Stimulated activated CD4-positive, alpha-beta T cell treated with anti-CD3 and anti-CD28 coated beads, Interleukin-2, amount 100 ng/mL, for 48 hours (primary cell): ENCODE measurements at places on chromosomes 2 and 18.

DNA sequence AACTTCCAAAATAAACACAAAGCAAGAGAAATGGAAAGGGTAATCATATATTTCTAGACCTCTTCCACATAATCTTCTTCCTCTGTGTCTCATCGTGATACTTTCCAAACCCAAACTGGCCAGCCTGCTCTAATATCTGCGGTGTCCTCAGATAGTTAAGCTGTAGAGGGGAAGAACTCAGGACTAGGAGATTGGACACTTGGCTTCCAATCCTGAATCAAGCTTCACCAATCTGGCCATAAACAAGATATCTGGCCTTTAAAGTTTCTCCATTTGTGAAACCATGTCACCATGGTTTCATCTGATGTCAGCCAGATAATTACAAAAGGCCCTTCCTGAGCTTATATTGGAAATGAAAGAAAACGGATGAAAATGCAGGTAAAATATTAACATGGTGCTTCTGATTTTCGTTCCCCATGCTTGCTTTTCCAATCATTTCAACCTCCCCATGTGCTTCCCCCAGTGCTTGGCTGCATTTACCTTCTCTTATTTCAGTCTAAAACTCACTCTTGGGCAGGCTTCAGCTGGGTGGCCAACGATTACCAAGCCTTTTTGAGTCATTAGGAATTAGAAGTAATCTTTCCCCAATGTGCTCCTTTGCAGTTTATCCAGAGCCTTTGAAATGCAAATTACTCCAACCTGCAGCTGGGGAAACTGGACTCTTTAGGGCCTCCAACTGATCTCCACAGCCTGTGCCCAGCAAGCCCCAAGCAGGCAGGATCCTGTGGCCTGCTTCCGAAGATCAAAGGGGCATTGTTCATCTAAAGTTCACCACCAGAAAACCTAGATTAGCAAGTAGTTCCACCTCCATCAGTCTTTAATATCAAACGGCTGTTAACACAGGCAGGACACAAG lies 44.5 kb upstream of the MYCN start:
- DNase-seq = no peak

GRCh38 chr2:175363699-175364098 lies 182.2 kb upstream of the ATP5MC3 start:
- DNase-seq = no peak

DNA sequence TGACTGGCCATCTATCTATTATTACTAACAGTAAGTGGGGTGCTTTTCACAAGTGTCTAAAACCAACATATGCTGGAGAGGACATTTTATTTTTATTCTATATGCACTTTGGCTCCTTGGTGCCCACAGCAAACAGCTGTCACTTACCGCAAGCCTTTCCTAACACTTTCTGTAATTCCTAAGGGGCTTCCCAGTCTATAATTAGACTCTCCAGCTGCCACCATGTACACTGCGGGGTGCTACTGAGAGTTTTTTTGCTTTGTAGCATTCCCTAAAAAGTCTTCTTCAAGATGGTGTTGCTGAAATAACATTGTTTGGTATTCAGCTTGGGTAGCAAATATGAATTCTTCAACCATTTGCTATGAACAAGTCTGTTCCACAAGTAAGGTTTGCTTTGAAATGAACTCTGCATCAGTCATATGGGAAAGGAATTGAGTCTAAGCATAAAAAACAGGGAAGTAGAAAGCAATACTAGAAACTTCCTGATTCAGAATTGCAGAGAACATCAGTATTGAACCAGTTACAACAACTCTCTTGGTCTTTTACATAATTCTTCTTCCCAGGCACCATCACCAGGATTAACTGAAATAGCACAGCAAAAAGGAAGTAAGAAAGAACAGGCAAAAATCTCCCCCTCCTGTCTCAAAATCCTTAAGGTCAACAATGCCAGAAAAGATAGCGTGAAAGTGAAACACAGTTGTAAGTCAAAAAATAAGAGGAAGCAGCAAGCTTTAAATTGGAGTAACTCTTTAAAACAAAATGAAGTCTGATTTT lies 28.6 kb downstream of the EPB41L3 start:
- DNase-seq = no peak

- DNase-seq = no peak
Measured at GRCh38 chr18:79245517-79246001, 150.2 kb upstream of the NFATC1 start.
